ENCODE measurements at places on chromosomes 7 and 10.

- DNase-seq = no peak
Observed at GRCh38 chr10:100632027-100632426, 96.3 kb downstream of the HIF1AN start.

- DNase-seq = no peak
Observed at GRCh38 chr10:119394657-119395279, 147.8 kb downstream of the RGS10 start.

- no peak for DNase-seq
Observed at GRCh38 chr10:19998482-19998881, 182.2 kb downstream of the PLXDC2 start.

DNA sequence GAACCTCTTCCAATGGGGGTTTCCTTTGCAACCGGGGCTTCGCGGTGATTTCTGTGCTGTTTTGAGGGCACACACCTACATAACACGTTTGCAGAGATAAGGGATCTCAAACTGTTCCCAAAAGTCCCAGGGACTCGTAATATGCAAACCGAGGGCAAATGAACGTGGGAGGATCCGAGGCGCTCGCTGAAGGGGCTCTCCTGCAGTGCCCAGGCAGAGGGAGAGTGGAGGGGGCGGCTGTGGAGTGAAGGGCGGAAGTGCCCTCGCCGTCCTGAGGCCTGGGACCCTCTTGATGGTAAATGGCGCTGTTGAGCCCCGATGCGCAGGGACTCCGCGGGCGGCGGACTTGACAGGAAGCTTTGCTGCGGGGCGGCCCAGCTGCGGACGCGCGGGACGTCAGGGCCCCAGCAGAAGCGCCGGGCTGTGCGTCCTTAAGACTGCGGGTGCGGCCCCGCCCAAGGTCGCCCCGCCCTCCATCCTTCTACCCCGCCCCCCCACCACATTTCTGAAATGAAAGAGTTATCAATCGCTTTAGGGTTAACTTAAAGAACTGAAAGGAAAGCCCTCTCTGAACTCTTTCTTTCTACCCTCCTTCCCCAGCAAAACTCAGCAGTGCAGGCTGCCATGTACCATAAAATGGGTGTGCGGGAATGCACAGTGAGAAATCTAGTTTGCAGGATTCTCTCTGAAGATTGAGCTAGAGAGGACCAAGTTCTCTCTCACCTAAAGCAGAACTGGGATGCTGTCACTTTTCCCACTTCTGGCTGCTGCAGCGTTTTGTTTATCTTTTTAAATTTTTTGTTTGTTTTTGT is 151.8 kb upstream of the YAE1 start:
- no peak for DNase-seq

DNA sequence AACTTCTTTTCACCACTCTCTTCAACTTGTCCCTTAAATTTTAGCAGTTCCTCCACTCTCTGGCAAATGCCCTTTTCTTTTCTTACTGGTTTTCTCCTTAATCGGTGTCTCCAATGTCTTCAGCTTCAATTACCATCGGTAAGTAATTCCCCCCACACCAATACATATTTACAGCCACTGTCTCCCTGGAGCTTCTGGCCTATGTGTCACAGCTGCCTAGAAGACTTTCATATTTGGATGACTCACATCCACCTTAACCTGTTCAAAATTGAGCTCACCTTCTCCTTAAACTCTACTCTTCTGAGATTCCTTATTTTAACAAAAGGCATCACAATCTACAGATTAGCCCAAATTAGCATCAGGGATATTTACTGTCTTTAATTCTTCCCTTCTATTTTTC is 380.4 kb downstream of the POM121L12 start:
- no peak for DNase-seq

GRCh38 chr7:128264477-128264876 is 23.4 kb downstream of the LEP start:
- no peak for DNase-seq

- no peak for DNase-seq
Observed at GRCh38 chr10:19204246-19204917, 155.8 kb downstream of the MALRD1 start.

- DNase-seq = peak; percentile 37
Observed at GRCh38 chr10:69972981-69973397, 79.7 kb upstream of the MACROH2A2 start.

DNA sequence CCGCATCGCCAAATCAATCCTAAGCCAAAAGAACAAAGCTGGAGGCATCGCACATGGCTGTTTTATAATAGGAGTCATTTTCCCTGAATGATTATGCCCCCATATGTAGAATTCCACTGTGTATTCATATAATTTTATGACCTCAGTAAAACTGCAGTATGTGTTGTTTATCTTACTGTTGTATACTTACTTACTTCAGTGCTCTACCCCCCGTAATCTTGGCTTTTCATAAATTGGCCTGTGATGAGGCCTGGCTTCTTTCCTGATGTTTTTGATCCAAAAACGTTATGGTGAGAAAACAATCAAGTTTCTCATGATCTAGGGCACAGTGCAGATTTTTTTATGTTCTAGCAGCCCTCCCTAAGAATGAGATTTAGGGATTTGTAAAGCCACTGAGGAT is 306.4 kb upstream of the FZD1 start:
- no peak for DNase-seq

GRCh38 chr10:85542936-85543730 is 823.5 kb downstream of the GRID1 start:
- DNase-seq = no peak

DNA sequence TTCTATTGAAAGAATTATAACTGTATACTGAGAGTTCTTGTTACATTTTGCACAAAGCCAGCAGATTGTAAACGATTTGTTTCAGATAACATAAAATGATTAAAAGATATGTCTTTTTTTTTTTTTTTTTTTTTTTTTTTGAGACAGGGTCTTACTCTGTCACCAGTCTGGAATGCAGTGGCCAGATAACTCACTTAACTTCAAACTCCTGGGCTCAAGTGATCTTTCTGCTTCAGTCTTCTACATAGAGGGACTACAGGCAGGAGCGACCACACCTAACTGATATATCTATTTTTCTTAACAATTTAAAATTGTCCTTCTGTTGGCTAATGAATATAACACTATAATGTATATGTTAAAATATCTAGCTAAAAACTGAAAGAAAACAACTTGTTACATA is 317.3 kb upstream of the CACNA2D1 start:
- no peak for DNase-seq

- DNase-seq = no peak
Observed at GRCh38 chr10:87991946-87992345, 128.5 kb downstream of the PTEN start.

DNA sequence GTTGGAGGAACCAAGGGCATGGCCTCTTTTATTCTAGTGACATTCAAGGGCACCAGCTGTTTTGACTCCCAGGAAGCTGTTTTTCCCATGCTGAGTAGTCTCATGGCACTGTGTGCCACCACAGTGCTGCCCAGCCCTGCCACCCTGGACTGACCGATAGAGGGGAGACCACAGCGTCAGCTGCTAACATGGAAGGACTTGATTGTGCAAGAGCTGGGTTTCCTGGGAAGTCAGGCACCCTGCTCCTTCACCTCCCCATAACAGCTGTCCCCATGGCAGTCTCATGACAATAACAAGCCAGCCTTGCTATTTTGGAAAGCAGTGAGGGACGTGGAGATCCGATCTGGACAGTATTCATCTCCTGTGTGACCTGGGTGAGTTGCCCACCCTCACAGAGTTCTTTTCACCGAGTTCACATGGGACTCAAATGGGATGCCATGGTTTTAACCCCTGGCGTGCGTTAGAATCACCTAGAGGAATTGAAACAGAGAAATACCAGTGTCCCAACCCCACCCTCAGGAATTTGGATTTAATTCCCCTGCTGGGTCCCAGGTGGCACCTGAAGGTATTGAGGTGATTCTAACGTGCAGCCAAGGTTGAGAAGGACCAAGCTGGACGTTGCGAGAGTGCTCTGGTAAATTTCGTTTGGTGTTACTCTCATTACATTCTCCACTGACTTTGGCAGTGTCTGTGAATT is 174.8 kb downstream of the CELF2 start:
- DNase-seq = no peak

GRCh38 chr7:55187701-55188491 is 169.1 kb downstream of the EGFR start:
- no peak for DNase-seq

DNA sequence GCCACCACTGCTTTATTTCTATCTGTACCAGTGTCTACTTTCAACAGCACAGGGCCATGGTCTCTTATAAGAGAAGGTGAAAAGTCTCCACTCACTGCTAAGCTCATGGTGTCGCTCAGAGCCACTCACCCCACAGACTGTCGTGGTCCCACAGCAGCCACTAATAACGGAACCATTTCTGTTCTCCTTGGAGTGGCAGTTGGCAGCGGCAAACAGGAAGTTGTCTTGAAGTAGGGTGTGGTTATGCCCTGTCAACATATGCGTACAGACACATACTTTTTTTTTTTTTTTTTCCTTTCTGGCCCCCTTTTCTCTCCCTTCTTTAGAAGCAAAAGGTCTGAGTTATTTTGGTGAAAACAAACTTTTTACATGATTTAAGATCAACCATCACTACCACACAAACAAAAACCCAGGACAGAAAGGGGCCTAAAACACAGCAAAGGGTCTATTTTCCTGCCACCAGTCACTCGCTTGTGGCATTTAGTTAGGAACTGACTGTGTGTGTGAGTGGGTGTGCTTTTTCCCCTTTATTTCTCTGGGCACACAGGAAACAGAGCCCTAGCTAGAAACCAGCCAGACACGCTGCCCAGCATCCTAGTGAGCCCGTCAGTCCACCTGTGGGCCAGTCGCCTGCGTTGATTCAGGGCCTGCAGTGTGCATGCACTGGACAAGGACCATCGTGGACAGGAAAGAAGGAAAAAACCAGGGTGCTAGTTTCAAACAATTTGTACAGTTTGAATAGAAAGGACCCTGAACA is 96.7 kb upstream of the EFCAB10 start:
- no peak for DNase-seq

GRCh38 chr10:104666106-104666505 is 25.0 kb downstream of the SORCS3 start:
- no peak for DNase-seq

- DNase-seq = no peak
Observed at GRCh38 chr10:5465976-5466450, 33.4 kb downstream of the CALML5 start.

- DNase-seq = no peak
Observed at GRCh38 chr7:106504645-106505044, 156.3 kb downstream of the CCDC71L start.
